ENCODE measurements at places on chromosomes 3 and 15.

DNA sequence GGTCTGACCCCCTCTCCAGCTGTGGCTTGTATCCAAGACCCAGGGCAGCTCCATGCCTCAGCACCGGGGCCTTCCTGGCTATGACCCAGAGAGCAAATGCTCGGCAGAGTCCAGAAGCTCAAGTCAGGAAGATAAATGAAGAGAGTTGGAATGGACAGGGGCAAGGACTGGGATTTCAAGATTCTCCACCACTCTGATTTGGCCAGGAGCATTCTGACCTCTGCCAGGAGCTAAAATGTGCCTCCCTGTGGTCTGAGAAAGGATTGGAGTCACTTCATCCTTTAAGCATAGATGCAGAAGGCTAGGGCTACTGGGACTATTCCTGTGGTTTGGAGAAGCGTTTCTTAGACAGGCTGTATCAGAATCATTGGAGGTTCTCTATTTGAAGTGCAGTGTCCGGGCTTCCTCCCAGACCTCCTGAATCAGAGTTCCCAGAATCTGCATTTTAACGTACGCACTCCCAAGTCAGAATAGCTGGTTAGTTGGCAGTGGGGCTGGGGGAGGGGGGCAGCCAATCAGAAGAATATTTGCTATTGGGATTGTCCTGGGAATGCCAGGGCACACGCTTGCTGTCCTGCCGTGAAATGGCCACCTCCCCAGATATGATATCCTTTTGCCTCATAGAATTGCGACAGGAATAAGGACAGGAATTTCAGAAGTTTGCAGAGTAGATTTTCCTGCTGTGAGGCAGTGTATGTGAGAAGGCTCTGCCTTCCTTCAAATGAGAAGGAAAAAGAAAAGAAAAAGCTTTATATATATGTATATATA, 57.4 kb downstream of the HRH1 start:
- DNase-seq, result no peak

DNA sequence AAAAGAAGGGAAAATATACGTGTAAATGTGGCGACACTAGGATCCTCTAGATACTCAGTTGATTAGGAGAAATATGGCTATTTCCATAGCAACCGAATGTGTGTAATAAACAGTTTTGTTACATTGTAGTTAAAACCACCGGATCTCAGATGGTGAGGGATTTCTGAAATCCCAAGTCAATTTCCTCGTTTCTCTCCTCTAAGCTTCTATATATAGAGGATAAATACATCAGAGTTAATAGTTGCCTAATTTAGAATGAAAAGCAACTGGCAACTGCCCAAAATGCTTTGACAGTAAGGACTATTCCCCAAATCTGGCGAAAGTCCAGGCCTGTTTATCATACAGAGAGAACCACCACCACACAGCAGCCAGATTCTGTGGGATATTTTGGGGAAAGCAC, 112.6 kb downstream of the GABRB3 start:
- no peak for DNase-seq

- no peak for DNase-seq
These were observed 136.1 kb upstream of the LMCD1 start for GRCh38 chr3:8365541-8365940.

GRCh38 chr3:113606539-113607218, 74.3 kb downstream of the SIDT1 start:
- no peak for DNase-seq

DNA sequence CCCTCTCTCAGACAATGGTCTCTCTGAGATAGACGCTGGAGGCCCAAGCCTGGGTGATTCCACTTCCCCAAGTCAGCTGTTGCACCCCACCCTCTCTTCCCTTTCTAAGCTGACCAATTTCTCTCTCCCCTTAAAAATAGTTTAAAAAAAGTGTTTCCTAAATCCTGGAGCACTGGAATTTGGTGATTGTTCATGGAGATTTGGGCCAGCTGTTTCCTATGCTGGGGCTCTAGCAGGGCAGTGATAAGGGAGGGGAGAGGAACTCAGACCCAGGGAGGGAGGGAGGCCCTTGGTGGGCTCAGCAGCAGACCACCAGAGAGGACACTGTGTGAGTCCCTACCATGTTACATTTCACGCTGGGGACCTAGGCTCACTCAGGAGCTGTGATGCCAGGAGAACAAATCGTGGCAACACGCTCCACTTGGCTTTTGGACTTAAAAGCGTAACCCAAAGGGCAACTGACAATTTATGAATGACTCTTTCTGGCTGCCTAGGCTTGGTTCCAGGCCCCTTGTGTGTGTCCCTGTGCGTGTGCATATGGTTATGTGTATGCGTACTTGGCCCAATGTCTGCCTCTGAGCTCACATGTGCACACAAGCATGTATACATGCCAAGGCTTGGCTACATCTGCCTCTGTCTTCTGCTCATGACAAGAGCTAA, 59.8 kb upstream of the INSYN1 start:
- DNase-seq, result no peak

- no peak for DNase-seq
These were observed 133.6 kb downstream of the TIGIT start for GRCh38 chr3:114427285-114428043.

- DNase-seq, result no peak
These were observed 22.0 kb upstream of the LEKR1 start for GRCh38 chr3:156803952-156804741.

DNA sequence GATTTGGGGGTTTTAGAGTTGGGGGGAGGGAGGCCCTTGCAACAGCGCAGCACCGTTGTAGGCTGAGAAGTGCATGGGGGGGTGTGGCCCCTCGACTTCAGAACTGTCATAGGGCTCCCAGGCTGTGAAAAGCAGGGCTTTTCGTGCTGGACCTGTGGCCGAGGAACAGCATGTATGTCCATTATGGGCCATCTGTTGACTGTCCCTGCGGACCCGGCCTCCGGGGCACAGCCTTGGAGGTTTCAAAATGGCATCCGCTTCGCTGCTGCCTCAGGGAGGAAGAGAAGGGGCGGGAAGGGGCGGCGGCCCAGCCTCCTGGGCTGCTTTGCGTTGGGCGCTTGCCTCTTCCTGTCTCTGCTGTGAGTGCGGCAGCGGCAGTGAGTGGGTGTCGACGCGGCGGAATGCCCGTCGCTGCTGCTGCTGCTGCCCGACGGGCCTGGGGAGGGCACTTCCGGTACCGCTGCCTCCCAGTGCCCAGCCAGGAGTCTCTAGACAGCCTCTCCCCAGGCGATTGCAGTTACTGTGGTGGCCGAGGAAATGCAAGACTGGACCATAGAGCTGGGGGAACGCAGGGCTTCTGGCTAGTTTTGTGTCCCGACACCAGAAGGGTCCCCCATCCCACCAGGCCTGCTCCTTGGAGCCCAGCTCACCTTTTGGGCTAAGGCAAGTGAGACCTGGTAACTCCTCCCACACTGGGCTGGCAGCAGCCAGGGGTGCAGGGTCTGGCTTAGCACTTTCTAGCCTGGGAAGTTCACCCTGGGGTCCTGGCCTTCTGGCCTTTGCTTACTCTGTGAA, 1.9 kb downstream of the GNAI2 start:
- no peak for DNase-seq

DNA sequence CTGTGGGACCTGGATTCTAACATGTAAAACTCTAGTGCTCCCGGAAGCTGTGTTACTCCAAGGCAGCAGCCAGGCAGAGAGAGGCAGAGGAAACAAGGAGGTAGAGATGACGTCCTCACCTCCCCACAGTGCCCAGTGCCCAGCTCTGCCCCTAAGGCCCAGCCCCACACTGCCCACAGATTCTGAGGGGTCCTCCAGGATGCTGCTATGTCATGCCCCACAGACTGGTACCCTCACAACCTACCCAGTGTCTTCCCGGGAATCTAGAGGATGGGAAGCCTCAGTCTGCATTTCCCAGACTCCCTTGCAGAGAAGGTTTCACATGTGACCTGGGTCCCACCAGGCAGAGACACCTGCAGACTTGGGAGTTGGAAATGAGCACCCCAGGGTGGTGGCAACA, 75.9 kb upstream of the PCSK6 start:
- DNase-seq, result no peak

- no peak for DNase-seq
These were observed 429.3 kb downstream of the GRM7 start for GRCh38 chr3:7290077-7290825.

DNA sequence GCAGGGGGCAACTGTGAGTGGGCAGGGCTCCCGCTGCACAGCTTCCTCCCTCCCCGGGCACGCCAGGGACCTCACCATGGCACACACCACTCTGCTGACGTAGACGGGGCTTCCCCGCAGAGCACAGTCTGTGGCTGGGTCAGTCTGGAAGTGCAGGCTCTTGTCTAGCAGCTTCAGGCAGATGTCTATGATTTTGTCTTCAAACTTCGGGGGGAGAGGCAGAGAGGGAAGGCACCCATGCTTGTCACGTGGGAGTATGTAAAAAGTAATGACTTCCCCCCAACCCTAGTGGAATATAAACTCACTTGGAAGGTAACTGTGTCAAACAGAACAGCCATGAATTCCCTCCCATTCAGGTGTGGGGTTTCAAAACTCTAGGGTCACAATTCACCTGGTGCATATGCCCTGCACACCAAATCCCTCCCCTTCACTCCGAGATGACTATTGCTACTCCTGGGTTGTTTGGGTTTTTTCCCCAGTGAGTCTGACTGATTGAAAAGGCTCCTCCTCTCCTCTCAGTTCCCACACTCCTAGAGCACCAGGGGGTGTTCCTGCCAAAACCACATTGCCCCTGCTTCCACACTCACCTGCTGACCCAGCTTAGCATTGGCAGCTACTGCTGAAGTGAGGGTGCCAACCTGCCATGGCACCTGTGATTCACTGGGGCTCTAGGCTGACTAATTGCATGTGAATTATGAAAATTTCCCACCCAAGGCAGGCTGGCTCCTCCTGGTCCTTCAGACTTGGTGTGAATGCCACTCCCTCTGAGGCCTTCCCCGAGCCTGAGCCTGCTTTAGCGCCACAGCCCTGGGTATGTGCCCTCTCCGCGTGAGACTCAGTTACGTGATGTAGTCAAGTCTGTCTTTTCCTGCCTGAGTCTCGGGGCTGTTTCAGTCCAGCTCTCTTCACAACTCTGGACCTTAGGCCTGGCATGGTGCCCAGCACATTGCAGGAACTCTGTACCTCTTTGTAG, 13.0 kb downstream of the TGM5 start:
- peak; percentile 64 for DNase-seq

DNA sequence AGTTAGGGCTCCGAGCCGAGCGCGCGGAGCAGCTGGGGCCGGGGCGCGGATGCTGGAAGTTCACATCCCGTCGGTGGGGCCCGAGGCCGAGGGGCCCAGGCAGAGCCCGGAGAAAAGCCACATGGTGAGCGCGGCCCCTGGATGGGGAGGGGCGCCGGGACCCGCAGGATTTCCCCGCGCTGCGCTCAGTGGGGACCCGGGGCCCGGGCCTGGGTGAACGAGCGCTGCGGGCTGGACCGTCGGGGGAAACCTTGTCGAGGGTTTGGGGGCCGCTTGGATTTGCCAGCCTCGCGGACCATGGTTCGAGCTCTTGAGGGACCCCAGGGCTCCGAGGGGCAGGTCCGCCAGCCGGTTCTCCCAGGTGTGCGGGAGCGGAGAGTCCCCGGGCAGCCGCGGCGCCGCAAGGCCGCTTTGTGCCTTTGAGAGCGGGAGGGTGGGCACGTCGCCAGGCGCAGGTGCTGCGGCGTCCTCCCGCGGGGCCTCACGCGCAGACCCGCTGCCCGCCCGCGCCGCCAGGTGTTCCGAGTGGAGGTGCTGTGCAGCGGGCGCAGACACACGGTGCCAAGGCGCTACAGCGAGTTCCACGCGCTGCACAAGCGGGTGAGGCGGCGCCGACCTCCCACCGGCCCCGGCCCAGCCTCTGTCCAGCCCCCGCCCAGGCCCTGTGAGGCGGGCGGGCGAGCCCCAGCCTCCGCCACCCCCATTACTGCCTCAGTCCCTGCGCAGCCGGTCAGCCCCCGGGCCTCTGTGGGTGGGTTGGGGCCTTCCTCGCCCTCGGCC, at the start of gene SNX22:
Gene SNX22, plus strand, starts transcription at position 5 of the 780 bp plus-strand sequence. Its CDS starts 45 bp downstream, at position 50.
- no peak for DNase-seq

GRCh38 chr3:36713904-36714303, 50.4 kb downstream of the DCLK3 start:
- DNase-seq, result no peak

GRCh38 chr3:93992207-93992606, 12.3 kb downstream of the ARL13B start:
- DNase-seq, result no peak

GRCh38 chr15:82021992-82022391, 23.8 kb downstream of the MEX3B start:
- no peak for DNase-seq

GRCh38 chr3:122745369-122746021, 48.1 kb downstream of the HSPBAP1 start:
- DNase-seq, result peak; percentile 72

DNA sequence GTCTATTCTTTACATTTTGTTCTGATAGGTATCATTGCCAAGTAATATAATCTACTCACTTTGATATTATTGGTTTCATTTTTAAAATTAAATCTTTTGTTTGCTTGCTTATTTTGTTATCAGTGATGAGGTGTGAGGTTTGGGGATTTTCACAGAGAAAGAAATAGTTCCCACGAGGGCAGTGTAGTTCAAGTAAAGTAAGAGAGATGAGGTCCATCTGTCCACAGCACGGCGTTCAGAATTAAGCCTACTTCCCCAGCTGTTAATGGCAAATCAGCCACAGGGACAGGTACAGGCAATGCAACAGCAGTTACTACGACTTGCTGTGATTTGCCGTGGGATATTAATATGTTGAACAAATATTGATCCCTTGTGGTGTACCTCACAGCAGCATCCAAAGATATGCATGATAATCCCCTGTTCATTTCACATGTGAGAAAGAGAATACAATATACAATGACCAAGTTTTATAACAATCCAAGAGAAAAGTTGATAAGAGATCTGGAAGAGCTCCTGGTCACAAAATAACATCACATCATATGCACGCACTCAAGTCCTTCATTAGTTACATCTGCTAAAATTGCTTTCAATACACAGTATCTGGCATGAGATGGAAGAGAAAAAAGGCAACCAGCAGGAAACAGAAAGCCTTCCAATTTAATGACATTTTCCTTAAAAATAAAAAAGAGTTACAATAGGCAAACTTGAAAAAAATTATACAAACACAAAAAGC, 131.6 kb downstream of the TUSC7 start:
- DNase-seq, result no peak

GRCh38 chr3:98784042-98784441, 20.9 kb downstream of the ST3GAL6 start:
- no peak for DNase-seq

- no peak for DNase-seq
These were observed 37.5 kb downstream of the TSPAN3 start for GRCh38 chr15:77033417-77033728.

GRCh38 chr15:70442616-70443321, 320.6 kb downstream of the UACA start:
- no peak for DNase-seq

- DNase-seq, result no peak
These were observed 33.7 kb downstream of the CRYGS start for GRCh38 chr3:186510374-186511079.

Measured in retinal pigment epithelial cell (primary cell).